Gastrocnemius medialis (tissue), 4 donors: ENCODE measurements at places on chromosomes 13 and 19. TPM values are rescaled to one million over a fixed set of nuclear protein-coding genes. Genes with fewer than 3 reads are reported as not detected.

GRCh38 chr19:15701757-15702533, 25.9 kb upstream of the OR10H2 start:
- no peak for DNase-seq

- peak; percentile 90 for DNase-seq
Measured at GRCh38 chr19:8367327-8368001, 3.5 kb downstream of the ANGPTL4 start.

DNA sequence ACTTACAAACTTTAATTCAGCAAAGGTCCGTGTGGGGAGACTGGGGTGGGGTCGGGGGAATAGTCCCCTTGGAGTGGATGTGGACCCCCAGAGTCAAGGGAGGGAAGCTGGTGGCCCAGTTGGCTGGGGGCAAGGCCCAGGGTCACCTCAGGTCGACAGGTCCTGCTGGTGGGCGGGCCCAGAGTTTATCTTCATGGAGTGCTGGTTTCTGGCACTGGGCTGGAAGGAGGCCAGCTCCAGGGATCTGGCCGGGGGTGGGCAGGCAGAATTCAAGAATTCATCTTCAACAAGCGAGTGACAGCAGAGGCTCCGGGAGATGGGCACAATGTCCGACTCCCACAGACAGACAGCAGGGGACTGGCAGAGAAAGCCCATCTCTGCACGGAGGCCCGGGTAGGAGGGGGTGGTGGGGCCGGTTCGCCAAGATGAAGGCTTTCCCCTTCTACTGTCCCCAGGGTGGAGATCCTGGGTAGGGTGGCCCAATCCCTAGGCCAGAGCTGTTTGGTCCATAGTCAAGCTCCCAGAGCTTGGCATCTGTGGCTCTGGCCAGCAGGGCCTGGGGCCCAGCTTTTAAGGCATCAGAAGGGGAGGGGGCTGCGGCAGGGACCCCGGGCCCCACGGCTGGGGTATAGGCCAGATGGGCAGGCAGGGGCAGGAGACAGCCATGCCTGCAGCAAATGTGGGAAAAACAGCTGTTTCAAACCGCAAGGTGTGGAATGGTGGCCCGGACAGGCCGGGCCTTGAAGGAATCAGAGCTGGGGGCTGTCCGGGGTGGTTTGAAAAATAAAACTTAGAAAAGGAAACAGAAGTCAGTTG, 622 bp upstream of the FDX2 start:
- DNase-seq = no peak

DNA sequence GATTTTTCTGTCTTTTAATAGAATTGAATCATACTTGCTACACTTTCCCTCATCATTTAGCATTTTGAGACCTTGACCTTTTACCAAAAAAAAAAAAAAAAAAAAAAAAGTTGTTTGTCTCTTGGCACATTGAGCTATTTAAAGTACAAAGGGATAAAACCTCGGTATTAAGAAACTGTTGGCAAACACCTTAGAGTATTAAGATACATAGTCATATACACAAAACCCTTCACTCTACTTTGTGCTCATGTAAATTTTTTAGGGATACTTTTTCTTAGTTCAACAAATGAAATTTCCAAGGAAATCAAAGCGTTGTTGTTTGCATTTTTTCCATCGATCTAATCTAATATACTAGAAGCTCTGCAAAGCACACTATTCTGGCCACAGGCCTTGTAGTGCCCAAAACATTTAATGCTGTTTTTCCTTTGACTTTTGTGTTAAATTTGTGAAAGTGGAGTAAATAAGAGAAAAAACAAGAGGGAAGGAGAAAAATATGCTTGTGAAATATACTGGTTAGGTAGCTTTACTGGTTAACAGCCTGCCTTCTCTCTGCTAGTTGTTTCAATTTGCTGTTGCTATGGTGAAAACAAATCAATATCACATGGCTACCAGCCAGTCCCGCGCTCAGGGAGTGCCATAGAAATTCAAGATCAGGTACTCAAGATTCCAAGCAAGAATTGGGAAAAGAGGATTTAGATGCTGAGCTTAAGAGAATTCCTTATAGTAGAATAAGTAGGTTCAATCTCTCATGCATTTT, 2.6 kb downstream of the MBNL2 start:
- DNase-seq = no peak

- DNase-seq = no peak
Measured at GRCh38 chr19:46241626-46242025, 12.1 kb downstream of the IGFL1 start.

DNA sequence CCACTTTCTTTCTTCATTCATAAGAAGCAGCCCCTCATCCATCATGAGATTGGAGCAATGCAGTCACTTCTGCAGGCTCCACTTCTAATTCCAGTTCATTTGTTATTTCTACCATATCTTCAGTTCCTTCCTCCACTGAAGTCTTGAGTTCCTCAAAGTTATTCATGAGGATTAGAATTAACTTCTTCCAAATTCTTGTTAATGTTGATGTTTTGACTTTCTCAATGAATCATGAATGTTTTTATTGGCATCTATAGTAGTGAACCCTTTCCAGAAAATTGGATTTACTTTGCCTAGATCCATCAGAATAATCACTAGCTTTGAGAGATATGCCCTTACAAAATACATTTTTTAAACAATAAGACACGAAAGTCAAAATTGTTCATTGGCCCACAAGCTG, 2567.7 kb upstream of the PCDH20 start:
- no peak for DNase-seq

Gene CBY2
- total RNA-seq = not detected
